ENCODE measurements at places on chromosomes 16 and 17.

DNA sequence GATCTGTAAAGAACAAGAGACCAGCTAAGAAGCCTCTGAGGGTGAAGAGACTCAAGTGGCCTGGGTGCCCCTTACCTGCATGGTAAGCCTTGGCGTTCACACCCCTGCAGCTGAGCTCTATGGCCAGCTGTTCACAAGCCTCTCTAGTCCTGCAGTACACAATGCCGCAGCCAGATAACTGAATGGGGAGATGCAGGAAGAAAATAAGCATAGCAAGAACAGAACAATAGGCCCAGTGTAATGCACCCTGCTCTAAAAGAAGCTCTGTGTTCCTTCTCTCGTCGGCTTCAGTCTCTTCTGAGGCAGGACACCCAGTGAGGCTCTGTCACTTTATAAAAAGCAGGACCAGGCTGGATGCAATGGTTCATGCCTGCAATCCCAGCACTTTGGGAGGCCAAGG, 5.4 kb downstream of the RECQL5 start:
- DNase-seq, result no peak

DNA sequence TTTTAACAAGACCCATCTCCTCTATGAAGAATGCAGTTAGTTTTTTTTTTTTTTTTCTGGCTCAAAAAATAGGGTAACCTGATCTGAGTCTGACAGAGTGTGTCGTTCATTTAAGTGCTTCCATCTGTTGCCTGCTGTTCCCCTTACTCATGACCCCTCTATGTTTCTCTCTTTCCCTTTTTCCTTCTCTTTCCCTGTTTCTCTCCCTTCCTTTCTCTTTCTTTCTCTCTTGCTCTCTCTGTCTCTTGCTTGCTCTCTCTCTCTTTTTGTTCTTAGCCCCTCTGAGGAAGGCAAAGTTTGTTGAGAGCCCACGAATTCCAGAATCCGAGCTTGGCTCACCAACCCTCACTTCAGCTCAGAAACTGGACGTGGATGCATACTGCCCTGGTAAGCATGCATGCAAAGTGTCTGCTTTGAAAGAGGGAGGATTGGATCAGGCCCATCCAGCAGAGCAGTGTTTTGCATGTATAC, 185.0 kb downstream of the TANC2 start:
- peak; percentile 74 for DNase-seq

DNA sequence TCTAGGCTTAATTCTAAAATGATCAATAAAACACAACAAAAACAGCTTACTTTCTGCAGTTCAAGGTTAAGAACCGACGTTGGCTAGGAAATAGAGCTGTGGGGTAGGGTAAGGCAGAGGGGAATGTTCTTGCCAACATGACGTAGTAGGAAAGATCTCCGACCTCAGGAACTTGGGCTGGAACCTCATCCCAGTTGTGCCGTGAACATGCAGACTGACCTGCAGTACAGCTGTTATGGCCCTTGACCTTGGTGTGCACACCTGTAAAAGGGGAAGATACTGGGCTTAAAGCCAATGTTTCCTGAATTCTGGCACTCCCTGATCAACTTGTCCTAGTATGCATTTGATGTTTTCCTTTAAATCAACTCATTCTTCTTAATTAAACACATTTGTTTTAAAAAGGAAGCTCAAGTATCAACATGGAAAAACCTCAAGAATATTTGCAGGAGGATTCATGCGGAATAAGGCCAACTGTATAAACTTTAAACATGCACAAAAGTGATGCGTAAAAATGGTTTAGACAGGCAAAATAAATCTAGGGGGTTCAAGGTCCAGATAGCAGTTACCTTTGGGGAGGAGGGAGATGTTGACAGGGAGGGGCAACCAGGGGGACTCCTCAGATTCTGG, 14.2 kb upstream of the SLC6A2 start:
- DNase-seq, result peak; percentile 9

DNA sequence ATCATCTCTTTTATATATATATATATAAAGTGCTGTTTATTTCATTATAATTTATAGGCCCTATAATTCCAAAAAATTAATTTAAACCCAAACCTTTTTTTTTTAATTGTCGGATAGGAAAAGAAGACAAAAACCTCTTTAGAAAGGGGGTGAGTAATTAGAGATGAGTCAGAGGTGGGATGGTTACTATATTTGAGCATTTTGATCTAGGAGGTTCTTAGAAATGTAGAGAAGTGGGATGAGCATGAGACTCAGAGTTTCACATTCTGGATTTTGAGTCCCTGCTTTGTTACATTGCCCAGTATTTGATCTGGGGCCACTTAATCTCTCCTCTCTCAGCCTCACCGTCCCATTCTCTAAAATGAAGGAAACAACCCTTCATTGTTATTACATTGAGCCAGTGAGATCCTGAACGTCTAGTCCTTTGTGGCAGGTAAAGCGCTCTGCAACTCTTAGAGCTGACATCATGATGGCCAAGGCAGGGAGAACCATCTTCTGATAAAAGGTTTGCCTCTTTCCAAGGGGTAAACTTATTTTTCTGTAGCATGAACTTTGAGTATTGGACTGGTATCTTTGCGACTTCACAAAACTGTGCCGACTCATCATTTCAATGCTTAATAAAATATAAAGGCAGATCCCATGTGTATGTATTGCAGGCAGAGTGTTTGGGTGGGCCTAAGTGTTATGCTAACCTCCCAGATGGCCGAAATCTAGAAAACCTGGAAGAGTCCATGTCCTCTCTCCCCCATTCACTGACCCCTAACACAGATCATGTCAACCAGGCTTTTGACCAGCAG, 21.3 kb downstream of the HS3ST3B1 start:
- no peak for DNase-seq

DNA sequence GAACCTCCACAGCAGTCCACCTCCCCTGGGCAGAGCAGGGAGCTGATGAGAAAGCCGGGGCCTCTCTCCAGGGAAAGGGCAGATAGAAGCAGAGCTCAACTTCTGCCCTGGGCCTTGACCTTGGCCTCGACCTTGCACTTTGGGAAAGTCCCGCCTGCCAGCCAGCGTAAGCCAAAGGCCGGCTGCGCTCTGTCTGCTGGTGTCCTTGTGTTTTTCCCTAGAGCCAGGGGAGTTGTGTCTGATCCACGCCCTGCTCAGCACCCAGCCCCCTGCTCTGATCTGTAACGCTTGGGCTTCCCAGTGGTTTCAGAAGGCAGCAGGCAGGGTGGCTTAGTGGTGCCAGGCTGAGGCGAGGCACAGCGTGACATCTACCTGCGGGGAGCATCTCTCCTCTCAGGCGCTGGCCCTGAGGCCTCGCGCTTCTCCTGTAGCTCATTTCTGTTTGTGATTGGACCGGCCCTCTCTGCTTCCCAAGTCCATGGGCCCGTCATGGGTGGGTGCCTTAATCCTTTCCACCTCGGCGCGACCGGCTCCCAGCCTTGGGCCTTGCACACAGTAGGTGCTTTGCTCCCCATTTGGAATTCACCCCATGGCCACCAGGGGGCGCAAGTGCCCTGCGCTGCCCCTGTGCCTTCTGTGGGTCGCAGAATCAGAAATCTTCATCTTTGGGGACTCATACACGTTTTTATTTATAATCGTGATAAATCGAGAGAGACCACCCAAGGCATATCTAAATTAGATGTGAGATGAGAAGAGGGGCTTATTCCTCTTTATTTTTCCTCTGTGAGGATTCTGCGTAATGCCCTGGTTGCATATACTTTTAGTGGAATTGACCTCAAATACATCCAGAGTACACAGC, 24.2 kb downstream of the SGSH start:
- DNase-seq, result no peak

GRCh38 chr16:27724482-27725235, 174.7 kb downstream of the KATNIP start:
- no peak for DNase-seq

DNA sequence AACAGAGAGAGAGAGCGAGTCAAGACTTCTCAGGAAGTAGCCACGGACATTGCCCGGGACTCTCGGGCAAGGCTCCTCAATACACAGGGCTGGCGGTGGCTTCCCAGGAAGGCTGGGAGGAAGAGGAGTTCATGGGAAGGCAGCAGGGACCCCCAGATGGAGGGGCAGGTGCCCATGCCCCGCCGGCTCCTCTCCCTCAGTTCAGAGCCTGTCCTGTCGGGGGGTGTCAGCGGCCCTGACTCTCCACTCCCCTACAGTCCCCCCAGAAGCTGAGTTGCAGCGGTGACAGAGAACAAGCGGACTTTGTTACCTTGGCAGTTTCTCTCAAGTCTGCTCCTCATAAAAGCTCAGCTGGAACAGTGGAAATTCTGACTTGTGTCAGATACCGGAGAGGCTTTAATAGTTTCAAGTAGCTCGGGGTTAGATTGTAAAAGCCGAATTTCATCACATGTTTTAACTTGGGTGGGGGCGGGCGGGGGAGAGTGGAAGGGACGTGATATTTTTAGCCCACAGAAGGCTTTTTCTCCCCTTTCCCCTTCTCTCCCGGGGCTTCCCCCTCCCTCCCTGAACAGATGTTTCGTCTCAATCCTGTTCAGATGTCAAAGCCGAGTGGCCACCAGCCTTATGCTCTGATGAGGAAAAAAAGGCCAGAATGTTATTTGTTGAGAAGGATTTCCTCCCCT, 65.2 kb downstream of the NKD1 start:
- DNase-seq, result peak; percentile 67

DNA sequence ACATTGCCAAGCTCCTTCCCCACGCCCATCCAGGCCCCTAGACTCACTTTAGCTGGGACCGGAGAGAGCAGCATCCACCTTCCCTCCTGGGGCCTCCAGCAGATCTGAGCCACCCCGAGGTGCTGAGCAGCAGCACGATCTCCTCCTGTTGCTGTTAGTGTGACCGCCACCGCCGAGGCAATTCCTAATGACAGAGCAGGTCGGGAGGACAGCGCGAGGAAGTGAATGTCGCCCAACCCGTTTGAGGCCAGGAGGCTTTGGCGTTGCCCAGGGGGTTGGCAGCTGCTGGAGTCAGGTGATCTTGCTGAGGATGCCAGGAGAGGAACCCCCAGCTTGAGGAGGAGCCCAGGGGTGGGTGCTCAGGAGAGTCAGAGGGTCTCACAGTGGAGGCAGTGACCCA, at the start of gene RNF222:
RNF222 (minus strand) TSS at position 192 of the 400 bp plus-strand sequence. CDS start 4,366 bp downstream, outside the sequence.
- DNase-seq, result no peak

GRCh38 chr16:7561908-7562405, 229.3 kb downstream of the RBFOX1 start:
- no peak for DNase-seq

- DNase-seq, result no peak
These were observed 162.6 kb downstream of the TMEM132E start for GRCh38 chr17:34741967-34742366.

DNA sequence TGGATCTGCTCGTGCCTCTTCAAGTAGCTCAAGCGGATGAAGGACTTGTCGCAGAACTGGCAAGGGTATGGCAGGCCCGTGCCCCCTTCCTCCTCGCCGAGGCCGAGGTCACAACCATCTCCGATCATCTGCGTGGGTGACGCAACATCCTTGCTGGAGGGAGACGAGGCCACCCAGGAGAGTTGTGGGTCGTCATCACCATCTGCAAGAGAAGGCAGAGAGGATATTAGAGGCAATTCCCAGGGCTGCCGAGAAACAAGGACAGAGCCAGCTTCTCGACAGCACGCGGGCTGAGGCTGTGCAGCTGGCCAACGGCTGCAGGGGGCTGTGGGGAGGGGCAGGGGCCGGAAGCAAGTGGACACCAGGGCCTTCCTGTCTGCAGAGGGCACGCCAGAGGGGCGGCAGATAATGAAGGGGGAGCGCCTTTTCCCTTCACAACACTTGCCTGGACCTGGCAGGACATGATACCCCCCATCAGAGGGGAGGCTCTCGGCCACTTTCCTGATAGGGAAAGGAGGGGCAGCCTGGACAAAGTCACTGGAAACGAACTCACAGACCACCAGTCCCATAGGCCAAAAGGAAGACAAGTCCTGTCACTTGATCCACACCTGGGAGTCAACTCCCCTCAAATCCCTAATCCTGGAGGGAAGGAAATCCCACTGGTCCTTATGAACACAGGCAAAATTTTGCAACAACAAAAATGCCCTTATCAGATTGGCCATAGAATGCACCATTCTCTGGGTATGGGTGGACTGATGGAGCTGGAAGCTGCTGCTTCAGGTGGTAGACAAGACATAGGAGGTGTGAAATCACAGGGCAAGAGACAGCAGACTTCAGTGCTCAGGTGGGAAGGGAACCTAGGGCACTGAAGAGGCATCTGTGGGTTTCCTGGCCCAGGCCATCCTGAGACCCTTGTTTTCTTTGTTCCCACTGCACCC, 217.0 kb downstream of the ZNF423 start:
- peak; percentile 16 for DNase-seq

DNA sequence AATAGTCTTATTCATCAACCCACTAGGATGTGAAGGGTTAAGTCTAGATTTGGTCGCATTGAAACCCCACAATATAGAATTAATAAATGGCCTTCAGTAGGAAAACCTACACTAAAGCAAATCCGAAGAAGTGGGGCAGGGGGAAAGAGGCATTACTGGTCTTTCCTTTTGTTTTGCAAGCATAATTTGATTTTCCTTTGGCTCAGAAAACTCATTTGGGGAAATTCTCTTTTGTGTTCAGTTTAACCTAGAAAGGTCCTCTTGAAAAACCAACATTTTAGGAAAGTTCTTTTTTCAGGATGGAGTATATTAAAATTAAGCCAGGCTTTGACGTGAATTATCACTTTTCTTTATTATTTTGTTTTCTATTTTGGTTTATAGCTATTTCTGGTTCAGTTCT, 31.7 kb downstream of the ERCC4 start:
- no peak for DNase-seq

- no peak for DNase-seq
These were observed 776 bp downstream of the LRRC75A start for GRCh38 chr17:16491131-16491702.

- no peak for DNase-seq
These were observed 28.3 kb upstream of the ST6GALNAC1 start for GRCh38 chr17:76671912-76672262.

- DNase-seq, result no peak
These were observed 252.0 kb upstream of the ASIC2 start for GRCh38 chr17:33545124-33545523.

GRCh38 chr16:33059206-33059605, 134.8 kb upstream of the TP53TG3C start:
- no peak for DNase-seq

GRCh38 chr17:8957721-8958120, 7.8 kb downstream of the PIK3R5 start:
- DNase-seq, result no peak

DNA sequence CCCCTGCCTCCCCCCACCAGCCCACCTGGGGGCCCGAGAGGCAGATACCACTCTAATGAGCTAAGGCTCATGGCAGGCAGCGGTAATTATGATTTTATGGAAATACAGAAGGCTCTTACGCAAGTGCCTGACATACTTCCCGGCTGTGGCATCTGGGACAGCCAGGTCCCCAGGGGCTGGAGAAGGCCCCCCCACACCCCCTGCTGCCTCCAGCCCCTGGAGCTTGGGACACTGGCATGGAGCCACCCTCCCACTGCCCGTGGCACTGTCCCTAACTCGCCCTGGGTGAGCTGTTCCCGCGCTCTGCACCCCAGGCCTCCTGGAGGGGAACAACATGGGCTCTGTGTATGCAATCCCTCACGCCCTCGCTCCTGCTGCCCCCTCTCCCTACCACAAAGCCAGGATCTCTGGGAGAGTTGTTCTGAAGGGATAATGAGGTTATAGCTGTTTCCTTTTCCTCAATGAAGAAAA, 5.4 kb upstream of the STAC2 start:
- DNase-seq, result no peak

- DNase-seq, result peak; percentile 45
These were observed at the start of gene RTN4RL1 for GRCh38 chr17:2025220-2025621. RTN4RL1 (minus strand) TSS chr17:2025334; CDS start chr17:2024865, 469 bp downstream.

GRCh38 chr17:38673707-38674013, 1.1 kb downstream of the EPOP start:
- no peak for DNase-seq

GRCh38 chr16:57092786-57093411, 516 bp downstream of the CPNE2 start:
- DNase-seq, result peak; percentile 22
